DMS79 (cell line): ENCODE measurements at places on chromosomes 2 and 18.
A peak's percentile ranks its signal among the peaks of the same experiment; 100 is the strongest.

- DNase-seq: no peak
Observed at GRCh38 chr2:59112258-59112657, 871.1 kb upstream of the FANCL start.

DNA sequence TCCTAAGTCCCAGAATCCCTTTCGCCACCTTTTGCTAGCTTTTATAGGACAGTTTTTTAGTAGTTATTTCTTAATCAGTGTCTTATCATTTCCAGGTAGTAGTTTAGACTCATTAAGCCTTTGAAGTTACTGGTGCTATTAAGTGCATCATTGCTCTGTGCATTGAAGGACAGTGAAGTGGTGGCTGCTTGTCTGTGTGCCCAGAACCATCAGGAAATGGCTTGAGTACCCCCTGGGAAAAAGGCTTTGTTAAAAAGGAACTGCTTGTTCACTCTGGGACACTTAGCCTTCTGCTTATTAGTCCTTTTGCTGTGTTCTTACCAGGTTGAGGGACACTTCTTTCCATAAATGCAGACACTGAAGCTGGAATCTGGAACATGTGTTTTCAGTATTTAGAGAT, 30.0 kb downstream of the DTNA start:
- DNase-seq: peak; percentile 39

- DNase-seq: peak; percentile 70
Observed at GRCh38 chr18:26468931-26469340, 79.4 kb downstream of the KCTD1 start.

DNA sequence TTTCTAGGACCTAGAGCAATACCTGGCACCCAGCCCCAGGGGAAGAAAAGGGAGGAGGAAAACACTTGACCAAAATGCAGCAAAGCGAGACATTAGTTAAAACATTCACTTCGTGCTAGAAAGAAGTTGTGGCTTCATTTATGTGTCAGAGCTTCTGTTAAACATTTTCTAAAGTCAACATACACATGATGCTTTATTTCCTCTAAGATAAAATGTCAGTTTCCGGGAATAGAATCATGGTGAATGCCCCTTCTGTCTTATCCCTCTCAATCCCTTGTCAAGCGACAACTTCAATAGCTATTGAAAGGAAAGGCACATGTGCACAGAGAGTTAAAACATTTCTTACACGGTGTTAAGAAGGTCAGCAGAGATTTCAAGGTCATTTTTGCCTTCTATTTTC, 404.6 kb upstream of the CWC22 start:
- DNase-seq: no peak

DNA sequence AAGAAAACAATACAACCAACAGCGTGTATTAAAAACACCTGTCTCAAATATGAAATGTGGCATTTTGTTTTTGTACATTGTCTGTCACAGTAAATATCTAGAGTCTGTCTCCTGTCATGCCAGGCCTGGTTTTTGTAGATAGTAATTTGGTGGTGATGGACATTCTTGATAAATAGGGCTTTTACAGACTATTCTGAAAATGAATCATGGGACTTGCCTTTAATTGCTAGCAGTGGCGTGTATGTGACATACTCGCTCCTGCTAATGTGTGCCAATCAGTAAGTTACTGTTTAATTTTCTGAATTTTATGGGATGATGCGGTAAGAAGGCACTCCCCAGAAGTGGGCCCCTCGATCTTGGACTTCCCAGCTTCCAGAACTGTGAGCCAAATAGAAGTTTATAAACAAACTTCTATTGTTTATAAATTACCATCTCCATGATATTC, 83.7 kb downstream of the TANC1 start:
- DNase-seq: no peak

DNA sequence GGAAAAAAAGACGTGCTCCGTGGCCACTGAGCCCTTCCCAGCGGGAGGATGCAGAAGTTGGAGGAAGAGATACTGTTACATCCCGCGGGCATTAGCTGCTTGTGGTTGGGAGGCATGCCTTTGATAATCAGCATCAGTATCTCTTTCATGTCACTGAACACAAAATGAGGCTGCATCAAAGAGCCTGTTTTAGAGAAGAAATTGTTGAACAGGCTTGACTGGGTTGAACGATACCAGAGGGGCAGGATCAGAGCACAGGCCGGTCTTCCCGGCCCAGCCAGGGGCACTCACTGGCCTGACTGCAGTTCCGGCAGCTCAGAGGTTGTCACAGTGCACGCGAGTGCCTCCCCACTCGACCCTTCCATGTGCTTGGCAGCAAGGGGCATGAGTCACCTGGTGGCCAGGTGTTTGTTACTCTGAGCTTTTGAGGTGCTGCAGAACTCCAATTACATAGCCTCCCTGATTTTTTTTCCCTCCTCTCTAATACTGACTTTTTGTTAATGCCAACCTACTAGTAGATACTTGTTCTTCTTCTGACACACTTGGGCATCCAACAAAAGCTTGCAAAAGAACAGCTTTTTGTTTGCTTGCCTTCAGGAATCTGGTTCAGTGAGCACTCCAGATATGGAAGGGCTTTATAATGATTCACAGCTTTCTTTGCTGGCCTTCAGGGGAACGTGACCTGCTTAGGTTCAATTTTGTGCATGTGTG, 121.6 kb downstream of the VAPA start:
- DNase-seq: peak; percentile 12

GRCh38 chr2:169509298-169509885, at the start of gene KLHL41:
Gene KLHL41, plus strand, starts transcription at chr2:169509702. Its CDS starts 77 bp downstream, at chr2:169509779.
- no peak for DNase-seq

DNA sequence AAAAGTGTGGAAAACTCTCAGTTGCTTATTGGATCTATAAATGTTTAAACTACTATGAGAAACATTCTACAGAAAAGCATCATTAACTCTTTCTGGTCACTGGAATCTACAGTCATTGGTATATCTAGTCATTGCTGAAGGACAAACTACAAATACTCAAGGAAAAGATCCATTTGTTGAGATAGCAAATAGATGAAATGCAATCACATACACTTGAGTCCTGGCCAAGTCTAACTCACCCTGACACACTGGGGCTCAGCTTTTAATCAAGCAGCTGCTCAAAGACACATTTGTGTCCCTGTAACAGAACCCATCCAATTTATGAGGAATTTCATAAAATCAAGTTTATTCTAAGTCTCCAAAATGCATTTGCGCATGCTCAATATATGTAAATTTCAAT, 68.7 kb downstream of the CDH2 start:
- DNase-seq: no peak

DNA sequence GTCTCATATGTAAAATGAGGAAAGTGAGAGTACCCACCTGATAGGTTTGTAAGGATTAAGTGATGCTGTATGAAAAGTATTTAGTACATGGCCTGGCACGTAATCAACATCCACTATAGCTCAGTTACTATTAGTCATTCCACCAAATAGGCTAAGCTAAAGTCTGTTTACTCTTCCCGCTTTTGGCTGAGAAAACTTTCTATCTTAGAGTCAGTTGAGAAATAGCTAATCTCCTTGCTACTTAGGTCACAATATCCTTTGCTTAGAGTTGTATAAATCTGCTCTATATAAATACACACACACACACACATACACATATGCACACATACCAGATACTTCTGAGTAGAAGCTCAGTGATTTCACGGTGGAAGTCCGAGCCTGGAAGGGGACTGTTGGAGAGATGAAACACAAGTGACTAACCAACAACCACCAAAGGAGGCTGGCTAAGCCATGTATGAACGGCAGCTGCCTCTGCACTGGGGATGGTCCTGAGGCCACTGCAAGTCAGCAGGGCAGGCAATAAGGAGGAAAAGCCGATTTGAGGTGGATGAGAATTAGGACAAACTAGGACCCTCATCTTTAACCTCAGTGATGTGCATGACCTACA, 104.6 kb upstream of the EPHA4 start:
- DNase-seq: no peak

- no peak for DNase-seq
Observed at GRCh38 chr18:78601349-78601748, 378.3 kb upstream of the SALL3 start.
